ENCODE measurements at places on chromosomes 7 and 10.

DNA sequence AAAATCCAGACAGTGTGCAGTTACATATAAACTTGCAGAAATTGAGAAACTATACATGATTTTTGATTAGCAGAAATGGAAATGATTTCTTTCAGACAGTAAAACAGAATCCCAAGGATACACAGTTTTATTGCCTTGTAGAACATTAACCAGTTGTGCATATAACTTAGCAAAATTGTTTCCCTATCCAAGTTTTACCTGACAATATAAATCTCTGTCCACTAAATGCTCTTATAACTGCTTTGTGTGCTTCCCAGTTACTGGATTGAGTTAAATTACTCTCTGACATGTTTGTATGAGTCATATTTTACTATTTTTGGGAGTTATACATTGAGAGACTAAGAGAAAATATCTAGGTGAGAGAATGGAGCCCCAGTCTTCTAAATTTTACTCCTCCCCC, 563.4 kb downstream of the SH2D4B start:
- DNase-seq, result no peak
- H3K4me3 ChIP-seq, result no peak overlapping the region
- H3K27ac ChIP-seq, result no peak overlapping the region

GRCh38 chr7:42617806-42618457, 293.9 kb downstream of the C7orf25 start:
- peaks cover 5% of the 10 kb centered on the region for H3K4me1 ChIP-seq
- no peak overlapping the region for H3K4me3 ChIP-seq
- H3K36me3 ChIP-seq, result no peaks in the 10 kb centered on the region

GRCh38 chr10:63591600-63592379, 70.6 kb downstream of the REEP3 start:
- H3K27ac ChIP-seq, result no peak overlapping the region
- no peak for DNase-seq
- no peak overlapping the region for H3K4me3 ChIP-seq
- peaks cover 8% of the 10 kb centered on the region for H3K4me1 ChIP-seq
- H3K27me3 ChIP-seq, result no peaks in the 10 kb centered on the region

GRCh38 chr7:43111630-43112458, 603 bp upstream of the HECW1 start:
- no peak for DNase-seq
- peaks cover 49% of the 10 kb centered on the region for H3K27me3 ChIP-seq
- no peak overlapping the region for H3K4me3 ChIP-seq
- H3K36me3 ChIP-seq, result no peaks in the 10 kb centered on the region

- no peak for DNase-seq
- H3K27ac ChIP-seq, result no peak within 1 kb of the TSS
- peaks cover 5% of the 10 kb centered on the region for H3K4me1 ChIP-seq
- H3K27me3 ChIP-seq, result peaks cover 16% of the 10 kb centered on the region
These were observed at the start of gene AFAP1L2 for GRCh38 chr10:114404171-114405010. TSS of gene AFAP1L2 (minus strand) at chr10:114404502. CDS start at chr10:114404455, 47 bp downstream.

GRCh38 chr10:114131094-114131493, 42.9 kb downstream of the CCDC186 start:
- no peaks in the 10 kb centered on the region for H3K36me3 ChIP-seq
- H3K4me1 ChIP-seq, result no peaks in the 10 kb centered on the region
- H3K27ac ChIP-seq, result no peak overlapping the region
- H3K27me3 ChIP-seq, result no peaks in the 10 kb centered on the region

DNA sequence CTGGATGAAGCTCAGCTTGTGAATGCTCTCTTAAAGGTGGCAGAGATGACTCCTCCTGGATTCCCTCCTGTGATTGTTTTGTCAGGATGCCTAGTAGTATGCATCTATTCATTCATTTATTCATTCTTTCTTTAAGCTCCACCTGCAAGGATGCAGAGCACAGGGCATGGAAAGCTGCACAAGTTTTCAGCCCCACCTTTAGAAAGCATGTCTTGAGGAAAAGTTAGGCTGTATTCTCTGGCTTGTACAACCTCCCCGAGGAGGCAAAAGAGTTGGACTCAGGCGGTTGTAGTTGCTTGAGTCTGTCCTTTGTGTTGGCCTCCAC, 22.4 kb downstream of the ARID5B start:
- H3K27ac ChIP-seq, result no peak overlapping the region
- H3K4me3 ChIP-seq, result no peak overlapping the region
- H3K36me3 ChIP-seq, result no peaks in the 10 kb centered on the region
- DNase-seq, result no peak

DNA sequence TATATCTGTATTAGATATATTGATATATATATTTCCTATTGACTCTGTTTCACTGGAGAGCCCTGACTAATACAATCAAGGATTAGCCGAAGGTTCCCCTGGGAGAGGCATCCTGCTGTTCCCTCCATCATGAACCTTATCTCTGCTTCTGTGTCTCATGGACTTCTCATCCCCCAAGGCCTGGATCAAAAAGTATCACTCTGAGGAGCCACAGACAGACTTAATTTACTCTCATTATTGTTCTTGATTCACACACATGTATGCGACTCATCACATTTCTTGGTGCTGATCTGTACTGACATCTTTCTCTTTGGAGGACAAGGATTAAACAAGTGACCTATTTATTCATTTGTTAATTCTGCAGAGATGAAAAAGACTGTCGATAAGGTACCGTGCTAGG, 550.2 kb downstream of the KCNMA1 start:
- H3K27ac ChIP-seq, result no peak overlapping the region
- H3K36me3 ChIP-seq, result no peaks in the 10 kb centered on the region
- no peak overlapping the region for H3K4me3 ChIP-seq

DNA sequence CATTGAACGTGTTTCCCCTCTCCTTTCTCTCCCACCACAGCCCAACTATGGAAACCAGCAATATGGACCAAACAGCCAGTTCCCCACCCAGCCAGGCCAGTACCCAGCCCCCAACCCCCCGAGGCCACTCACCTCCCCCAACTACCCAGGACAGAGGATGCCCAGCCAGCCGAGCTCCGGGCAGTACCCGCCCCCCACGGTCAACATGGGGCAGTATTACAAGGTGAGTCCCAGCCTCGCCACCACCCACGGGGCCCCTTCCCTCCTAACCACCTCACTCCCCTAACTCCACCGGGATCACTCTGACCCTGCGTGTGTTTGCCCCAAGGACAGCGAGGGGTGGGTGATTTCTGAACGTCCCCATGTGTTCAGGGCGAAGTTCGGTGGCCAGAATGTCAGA, 50.8 kb upstream of the PPIF start:
- H3K27ac ChIP-seq, result peak overlapping the region; percentile 98
- H3K36me3 ChIP-seq, result no peaks in the 10 kb centered on the region
- no peak overlapping the region for H3K4me3 ChIP-seq
- H3K4me1 ChIP-seq, result peaks cover 80% of the 10 kb centered on the region
- no peak for DNase-seq
- no peaks in the 10 kb centered on the region for H3K27me3 ChIP-seq

GRCh38 chr10:117933036-117933435, 113.7 kb downstream of the RAB11FIP2 start:
- no peak for DNase-seq
- H3K4me3 ChIP-seq, result no peak overlapping the region
- H3K27ac ChIP-seq, result no peak overlapping the region
- no peaks in the 10 kb centered on the region for H3K4me1 ChIP-seq

DNA sequence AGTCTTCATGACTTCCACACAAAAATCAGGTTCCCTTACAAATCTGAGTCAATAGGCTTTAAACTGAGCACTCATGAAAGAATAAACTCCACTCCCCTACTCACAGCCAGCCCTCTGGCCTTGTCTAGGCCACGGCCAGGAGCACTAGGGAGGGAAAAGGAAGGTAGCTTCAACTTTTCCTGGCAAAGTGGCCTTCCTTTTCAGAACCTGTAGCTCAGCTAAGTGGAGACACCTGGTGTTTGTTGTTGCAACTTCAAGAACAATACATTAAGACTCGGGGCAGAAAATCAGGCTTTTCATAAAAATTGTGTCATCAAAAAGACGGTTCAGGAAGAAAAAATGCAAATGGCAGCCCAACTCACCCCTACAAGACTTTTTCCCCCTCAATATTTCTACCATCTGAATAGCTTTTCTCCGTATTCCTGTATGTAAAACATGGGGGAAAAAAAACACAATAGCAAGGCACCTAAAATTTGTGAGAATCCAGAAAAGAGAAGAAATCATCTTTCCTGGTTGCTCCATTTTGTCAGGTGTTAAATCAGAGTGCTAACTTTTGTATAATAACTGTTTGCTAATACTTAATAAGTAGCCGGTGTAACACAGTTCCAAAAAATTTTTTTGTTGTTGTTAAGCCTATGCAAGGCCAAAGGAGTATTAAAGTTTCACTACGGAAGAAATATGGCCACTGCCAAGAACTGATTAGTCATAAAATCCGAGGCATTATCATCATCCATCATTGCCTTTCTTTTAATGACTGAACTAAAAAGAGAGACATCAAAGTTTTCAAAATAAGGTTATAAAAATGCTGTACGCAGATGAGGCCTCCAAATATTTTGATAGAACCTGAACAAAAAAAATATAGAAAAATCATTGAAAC, 66.2 kb upstream of the ARID5B start:
- peaks cover 25% of the 10 kb centered on the region for H3K4me1 ChIP-seq
- H3K4me3 ChIP-seq, result no peak overlapping the region
- H3K27ac ChIP-seq, result peak overlapping the region; percentile 54
- no peak for DNase-seq
- H3K27me3 ChIP-seq, result no peaks in the 10 kb centered on the region

DNA sequence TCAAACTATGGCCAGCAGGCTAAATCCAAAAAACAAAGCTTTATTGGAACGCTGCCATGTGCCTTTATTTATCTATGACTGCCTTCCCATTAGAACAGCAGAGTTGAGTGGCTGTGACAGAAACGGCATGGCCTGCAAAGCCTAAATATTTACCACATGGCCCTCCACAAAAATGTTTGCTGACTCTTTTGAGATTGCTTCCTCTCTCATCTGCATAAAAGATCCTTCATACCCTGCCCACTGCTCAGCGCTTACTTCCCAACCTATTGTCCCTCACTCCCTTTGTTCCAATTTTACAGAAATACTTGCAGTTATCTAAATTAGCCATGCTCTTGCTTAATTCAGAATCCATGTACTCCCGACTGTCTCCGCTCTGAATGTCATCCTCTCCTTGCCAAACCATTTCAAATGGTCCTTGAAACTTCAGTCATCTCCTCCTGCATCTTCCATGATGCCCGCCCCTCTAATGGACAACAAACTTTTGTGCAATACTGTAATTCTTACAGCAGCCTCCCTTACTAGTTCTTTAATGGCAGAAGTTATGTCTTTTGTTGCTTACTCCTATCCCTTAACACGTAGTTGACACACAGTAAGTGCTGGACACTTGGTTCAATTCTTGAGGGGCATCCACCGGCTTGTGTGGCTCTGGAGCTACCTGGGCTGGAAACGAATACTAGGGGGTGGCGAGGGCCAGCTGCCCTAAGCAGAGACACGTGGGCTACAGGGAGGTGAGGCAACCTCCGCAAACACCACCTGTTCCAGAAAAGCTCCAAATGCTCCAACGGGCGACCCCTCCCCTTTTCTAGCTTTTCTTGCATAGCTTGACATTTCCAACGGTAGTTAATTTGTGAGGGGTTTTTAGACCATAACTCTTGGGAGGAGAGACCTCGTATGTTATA, 832 bp downstream of the XRCC2 start:
- H3K27me3 ChIP-seq, result no peaks in the 10 kb centered on the region
- H3K4me3 ChIP-seq, result peak overlapping the region; percentile 72
- DNase-seq, result peak; percentile 85
- H3K27ac ChIP-seq, result no peak overlapping the region
- no peaks in the 10 kb centered on the region for H3K36me3 ChIP-seq
- H3K4me1 ChIP-seq, result peaks cover 23% of the 10 kb centered on the region

- H3K27me3 ChIP-seq, result no peaks in the 10 kb centered on the region
- no peak overlapping the region for H3K27ac ChIP-seq
- no peaks in the 10 kb centered on the region for H3K36me3 ChIP-seq
- DNase-seq, result no peak
- no peak overlapping the region for H3K4me3 ChIP-seq
- no peaks in the 10 kb centered on the region for H3K4me1 ChIP-seq
These were observed 94.2 kb upstream of the ABCB5 start for GRCh38 chr7:20521243-20521642.

- no peak overlapping the region for H3K27ac ChIP-seq
- no peaks in the 10 kb centered on the region for H3K4me1 ChIP-seq
- DNase-seq, result peak; percentile 56
- H3K27me3 ChIP-seq, result no peaks in the 10 kb centered on the region
These were observed 574.6 kb downstream of the GRID1 start for GRCh38 chr10:85791818-85792532.

DNA sequence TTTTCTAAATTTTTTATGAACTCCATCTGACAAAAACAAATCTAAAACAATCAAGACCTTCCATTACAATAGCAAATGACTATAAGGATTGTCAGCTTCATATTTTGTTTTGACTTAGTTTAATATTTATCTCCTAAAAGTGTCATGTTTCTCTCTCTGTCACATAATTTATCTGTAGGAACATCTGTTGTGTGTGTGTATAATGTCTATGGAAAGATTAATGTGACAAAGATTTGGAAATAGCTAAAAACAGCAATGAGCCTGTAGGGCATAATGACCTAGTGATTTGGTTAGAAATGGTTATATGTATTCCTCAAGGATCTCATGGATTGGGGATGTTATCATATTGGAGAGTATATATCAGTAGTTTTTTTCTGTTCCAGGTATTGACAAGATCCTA, 69.6 kb upstream of the MDFIC start:
- no peaks in the 10 kb centered on the region for H3K27me3 ChIP-seq
- H3K27ac ChIP-seq, result no peak overlapping the region
- no peak overlapping the region for H3K4me3 ChIP-seq
- H3K4me1 ChIP-seq, result no peaks in the 10 kb centered on the region
- DNase-seq, result no peak

GRCh38 chr7:158976468-158976848, 120.1 kb downstream of the DYNC2I1 start:
- H3K27me3 ChIP-seq, result peaks cover 5% of the 10 kb centered on the region
- DNase-seq, result no peak
- H3K36me3 ChIP-seq, result no peaks in the 10 kb centered on the region
- no peak overlapping the region for H3K27ac ChIP-seq

GRCh38 chr10:122152544-122152943, 118.6 kb upstream of the BTBD16 start:
- H3K27me3 ChIP-seq, result no peaks in the 10 kb centered on the region
- H3K4me1 ChIP-seq, result peaks cover 21% of the 10 kb centered on the region
- H3K27ac ChIP-seq, result no peak overlapping the region
- H3K4me3 ChIP-seq, result no peak overlapping the region
- no peak for DNase-seq
- H3K36me3 ChIP-seq, result peaks cover 7% of the 10 kb centered on the region

DNA sequence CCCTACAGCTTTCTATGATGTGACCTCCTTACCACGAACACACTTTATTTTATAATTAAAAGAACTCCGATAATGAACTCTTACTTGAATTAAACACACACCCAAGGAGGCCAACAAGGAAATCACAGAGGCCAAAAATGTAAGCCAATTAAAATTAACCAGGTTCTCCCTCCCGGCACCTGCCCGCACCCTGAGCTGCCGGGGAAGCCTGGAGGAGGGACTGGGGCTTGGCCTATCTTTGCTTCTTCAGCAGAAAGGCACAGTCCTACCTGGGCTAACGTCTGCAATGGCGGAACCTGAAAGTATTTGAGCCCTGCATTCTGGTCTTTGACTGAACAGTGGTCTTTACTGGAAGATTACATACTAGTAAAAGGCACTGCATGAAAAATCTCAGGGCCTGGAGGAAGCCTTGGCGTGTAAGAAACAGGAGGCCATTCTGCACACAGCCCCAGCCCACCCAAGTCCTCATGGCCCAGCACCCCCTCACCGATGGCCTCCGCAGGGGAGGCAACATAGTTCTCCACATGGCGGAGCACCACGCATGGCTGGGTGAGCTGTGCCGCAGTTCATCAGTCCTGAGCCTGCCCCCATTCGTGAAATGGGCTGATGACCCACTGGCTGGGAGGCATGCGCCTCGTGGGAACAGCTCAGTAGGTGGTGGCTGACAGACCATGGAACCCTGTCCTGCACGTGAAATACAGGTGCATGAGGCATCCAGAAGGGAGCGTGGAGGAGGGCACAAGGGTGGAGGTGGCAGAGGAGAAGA, 173.8 kb downstream of the PARD3 start:
- H3K36me3 ChIP-seq, result no peaks in the 10 kb centered on the region
- DNase-seq, result no peak
- H3K27me3 ChIP-seq, result no peaks in the 10 kb centered on the region
